ENCODE measurements at places on chromosomes 5 and 9. TPM values are rescaled to one million over a fixed set of nuclear protein-coding genes. Genes with fewer than 3 reads are reported as not detected.

OBP2B gene
- total RNA-seq, result not detected

RFX3 gene
- 1.4 TPM for total RNA-seq

FCN2 gene
- not detected for total RNA-seq

FLT4 gene
- 2.0 TPM for total RNA-seq

GRXCR2 gene
- total RNA-seq, result not detected

C5orf22 gene
- total RNA-seq, result 12.7 TPM

TAS2R1 gene
- not detected for total RNA-seq

ATP10B gene
- not detected for total RNA-seq

LPCAT1 gene
- total RNA-seq, result 142 TPM

SLC45A2 gene
- not detected for total RNA-seq

C5orf52 gene
- total RNA-seq, result not detected

C9 gene
- not detected for total RNA-seq

TNFSF8 gene
- total RNA-seq, result not detected

WDR36 gene
- 14.6 TPM for total RNA-seq

SDHA gene
- 92.2 TPM for total RNA-seq

PFN3 gene
- total RNA-seq, result not detected

CCNH gene
- total RNA-seq, result 42.0 TPM

DENND4C gene
- total RNA-seq, result 12.6 TPM
